ENCODE measurements at places on chromosomes 13 and 19.

- DNase-seq: no peak
Observed at GRCh38 chr19:13006431-13007281, 11.4 kb downstream of the NFIX start.

GRCh38 chr13:28355046-28355821 is 139.7 kb downstream of the FLT1 start:
- no peak for DNase-seq

- no peak for DNase-seq
Observed at GRCh38 chr13:51614350-51614786, 30.1 kb downstream of the WDFY2 start.

- DNase-seq: no peak
Observed at GRCh38 chr19:51031880-51032225, 2.9 kb downstream of the KLK12 start.

DNA sequence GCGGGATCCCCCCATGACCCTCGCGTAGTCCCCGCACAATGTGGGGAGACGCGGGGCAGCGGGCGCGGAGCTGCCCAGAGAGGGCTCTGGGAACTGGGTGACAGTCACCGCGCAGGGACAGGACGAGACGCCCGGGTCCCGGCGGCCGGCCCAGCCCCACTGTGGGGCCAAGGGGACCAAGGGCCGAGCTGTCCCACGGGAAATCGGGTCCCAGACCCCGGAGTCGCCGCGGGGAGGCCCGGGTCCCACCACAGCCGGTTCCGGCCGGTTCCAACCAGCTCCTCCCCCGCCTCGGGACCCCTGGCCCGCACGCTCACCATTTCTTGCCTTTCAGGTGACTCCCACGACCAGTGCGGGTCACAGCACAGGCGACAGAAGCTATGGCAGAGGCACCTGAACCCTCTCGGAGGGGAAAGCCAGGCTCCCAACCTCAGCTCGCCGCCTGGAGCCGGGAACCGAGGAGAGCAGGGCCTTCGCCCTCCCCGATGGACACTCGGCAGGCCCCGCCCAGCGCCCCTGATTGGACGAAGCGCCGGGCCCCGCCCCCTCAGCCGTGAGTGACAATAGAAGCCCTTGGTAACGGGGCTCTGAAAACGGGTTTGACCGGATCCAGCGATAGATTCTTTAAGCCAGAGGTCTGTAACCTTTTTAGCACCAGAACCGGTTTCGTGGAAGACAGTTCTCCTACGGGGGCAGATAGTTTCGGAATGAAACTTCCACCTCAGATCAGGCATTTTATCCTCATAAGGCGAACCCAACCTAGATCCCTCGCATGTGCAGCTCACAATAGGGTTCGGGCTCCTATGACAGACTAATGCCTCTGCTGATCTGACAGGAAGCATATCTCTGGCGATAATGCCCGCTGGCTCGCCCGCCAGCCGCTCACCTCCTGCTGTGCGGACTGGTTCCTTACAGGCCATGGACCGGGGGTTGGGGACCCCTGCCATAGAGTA is at the start of gene ZNF433:
TSS of gene ZNF433 (minus strand) at position 460 of the 953 bp plus-strand sequence. CDS start at position 320, 140 bp downstream.
- peak; percentile 90 for DNase-seq

DNA sequence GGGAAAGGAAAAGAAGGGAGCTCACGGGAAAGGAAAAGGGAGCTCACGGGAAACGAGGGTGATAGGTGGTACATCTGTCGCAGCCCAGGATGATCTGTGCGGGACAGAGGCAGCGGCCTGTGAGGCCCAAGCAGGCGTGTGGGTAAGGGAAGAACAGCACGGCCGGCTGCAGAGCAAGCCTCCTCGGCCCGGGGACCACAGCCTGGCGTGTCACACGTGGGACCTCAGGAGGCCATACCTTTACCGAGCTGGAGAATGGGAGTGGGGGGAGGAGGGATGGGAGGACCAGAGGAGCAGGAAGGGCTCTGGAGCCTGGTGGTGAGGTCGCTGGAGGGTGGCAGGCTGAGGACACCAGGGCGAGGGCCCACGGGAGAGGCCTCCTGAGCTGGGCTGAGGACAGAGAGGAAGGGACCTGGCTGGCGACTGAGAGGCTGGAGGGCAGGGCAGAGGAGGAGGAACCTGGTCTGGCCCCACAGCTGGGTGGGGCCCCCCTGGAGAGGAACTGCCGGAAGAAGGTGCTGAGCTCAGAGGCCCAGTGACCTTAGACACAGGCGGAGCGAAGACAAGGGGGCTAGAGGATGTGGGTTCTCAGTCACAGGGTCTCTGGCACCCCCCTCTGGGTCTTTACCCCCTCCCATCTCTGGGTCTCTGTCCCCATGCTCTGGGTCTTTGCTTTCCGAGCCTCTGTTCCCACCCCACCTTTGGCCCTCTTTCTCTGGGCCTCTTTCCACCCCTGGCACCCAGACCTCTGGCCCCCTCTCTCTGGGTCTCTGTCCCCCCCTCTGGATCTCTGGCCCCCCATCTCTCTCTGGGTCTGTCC is 2.9 kb upstream of the FTL start:
- no peak for DNase-seq

GRCh38 chr19:11203194-11204075 is 6.1 kb upstream of the KANK2 start:
- no peak for DNase-seq

DNA sequence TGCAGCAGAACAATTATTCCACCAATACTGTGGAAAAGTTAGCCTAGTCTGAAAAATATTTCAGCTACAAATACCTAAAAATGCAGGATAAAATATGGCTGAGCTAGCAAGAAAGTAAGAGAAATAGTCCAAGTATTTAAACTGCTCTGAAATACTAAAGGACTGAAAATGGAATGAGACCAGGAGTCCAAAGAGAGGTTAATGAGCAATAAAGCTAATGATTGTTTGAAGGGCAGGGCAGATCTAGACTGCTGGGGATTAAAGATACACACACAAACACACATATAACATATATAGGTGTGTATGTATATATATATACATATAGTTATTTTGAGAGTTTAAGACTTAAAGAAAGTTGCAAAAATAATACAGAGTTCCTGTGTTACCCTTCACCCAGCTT is 2.6 kb upstream of the CDADC1 start:
- DNase-seq: no peak

DNA sequence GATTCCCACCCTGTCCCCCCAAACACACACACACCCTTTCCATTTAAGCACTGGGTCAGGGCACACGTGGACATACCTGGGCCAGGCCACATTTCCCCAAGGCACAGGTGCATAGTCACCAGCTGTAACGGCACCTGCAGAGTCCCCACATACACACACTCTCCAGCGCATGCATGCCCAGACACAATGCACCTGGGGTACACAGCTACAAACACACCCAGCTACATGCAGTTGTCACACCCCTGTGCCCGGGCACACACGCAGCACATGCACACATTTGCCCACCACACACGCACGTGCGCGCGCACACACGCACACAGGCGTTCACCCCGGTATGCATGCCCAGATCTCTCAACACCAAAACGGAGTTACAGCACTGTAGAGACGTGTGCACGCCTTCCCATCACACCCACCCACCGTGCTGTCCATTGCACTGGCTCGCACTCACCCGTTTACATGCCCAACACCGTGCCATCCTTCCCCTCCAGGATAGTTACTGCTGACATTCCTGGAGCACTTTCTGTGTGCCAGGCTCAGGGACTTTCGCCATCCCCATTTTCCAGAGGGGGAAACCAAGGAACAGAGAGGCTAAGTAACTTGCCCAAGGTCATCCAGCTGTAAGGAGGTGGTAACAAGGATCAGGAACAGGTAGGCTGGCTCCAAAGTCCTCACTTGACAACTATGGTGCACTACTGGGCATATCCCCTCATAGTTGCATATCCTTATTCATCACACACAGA is 749 bp upstream of the SHANK1 start:
- no peak for DNase-seq

GRCh38 chr13:23021906-23022305 is 158.9 kb upstream of the SGCG start:
- no peak for DNase-seq

DNA sequence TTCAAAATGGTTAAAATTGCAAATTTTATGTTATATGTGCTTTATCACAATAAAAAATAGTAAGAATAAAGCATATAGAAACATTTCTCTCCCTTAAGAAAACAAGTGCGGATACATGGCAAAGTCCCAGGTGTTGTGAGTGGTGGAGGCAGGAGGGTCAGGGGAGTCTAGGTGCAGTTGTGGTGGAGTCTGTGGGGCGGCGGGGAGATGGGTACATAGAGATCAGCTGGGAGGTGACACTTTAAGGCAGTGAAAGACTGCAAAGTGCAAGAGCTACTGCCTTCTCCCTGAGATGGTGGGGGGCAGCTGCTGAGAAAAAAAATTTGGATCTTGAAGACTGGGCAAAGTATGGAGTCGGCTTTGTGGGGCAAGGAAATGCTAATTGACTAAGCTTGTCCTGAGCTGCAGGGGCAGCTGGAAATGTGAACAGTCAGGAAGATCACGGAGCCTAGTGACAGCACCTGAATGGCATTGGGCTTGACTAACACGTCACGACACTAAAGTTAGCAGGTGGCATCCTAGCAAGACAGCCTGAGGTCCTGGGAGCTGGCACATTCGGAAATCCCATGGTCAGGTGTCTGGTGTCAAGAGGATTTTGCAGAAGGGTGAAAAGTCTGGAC is 72.9 kb upstream of the IRS2 start:
- no peak for DNase-seq

- DNase-seq: no peak
Observed at GRCh38 chr13:77009011-77009410, 17.1 kb downstream of the CLN5 start.

DNA sequence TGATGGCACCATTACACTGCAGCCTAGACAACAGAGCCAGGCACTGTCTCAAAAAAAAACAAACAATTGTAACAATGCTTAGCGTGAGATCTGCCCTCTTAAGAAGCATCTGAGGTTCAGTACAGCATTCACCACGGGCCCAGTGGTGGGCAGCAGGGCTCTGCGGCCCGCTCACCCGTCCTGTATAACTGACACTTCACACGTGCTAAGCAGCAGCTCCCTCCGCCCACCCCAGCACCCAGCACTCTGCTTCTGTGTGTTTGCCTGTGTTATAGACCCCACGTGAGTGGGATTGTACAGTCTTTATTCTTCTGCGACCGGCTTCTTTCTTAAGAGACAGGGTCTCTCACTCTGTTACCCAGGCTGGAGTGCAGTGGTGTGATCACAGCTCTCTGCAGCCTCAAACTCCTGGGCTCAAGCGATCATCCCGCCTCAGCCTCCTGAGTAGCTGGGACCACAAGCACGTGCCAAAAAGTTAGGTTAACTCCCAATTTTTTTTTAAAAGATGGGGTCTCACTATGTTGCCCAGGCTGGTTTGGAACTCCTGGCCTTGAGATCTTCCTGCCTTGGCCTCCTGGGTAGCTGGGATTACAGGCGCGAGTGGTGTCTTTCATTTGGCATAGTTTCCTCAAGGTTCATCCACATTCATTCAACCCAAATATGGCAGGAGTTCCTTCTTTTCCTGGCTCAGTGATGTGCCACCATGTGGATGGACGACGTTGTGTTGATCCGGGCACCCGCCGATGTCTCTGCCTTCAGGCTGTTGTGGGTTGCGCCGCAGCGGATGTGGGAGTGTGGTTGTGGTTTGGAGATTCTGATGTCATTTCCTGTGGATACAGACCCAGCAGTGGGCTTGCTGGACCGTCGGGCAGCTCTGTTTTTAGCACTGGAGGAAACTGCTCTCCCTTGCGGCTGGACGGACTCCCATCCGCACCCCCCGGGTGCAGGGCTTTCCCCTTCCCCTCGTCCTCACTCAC is 170.0 kb downstream of the KDM4B start:
- no peak for DNase-seq

DNA sequence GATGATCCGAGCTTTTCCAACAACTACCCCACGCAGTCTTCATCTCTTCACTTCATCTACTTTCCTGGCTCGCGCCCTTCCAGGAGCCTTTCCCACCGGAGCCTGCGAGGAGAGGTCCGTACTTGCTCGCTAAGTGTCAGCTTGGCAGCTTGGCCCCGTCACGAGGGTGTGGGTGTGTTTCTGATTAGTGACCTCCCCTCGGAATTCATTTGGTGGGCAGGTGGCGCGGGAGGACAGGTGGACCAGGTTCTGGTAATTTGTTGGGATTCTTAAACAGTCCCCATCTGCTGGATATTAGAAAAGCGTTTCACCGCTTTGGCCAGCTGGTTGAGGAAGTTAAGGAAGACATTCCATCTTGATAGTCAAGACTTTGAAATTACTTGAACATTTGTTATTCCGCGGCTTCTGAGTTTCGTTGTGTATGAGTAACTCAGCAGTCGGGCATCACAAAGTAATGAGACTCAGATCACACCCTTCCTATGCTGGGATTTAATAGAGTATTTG is 515 bp downstream of the UFM1 start:
- no peak for DNase-seq

- DNase-seq: no peak
Observed at GRCh38 chr13:72104656-72105180, 237.7 kb upstream of the DACH1 start.

- DNase-seq: peak; percentile 1
Observed at GRCh38 chr13:40777166-40777808, 6.3 kb upstream of the MRPS31 start.

GRCh38 chr13:99689955-99690354 is 188.7 kb downstream of the TM9SF2 start:
- no peak for DNase-seq

- DNase-seq: no peak
Observed at GRCh38 chr13:107210723-107211030, 642.7 kb upstream of the ARGLU1 start.

DNA sequence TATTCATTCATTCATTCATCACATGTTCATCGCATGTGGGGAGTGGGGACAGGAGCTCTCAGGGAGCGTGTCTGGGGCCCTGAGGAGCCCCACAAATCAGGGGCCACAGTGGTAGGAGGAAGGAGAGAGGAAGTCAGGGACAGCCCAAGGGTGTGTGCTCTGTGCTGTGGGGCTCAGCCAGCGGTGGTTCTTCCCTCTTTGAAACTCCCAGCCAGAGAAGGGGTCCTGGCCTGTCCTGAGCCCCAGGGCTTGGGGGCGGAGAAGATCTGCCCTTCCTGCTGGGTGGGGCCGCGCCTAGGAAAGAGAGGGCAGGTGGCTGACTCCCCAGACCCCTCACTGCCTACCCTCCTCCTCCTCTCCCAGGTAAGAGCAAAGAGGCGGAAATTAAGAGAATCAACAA is 14.6 kb downstream of the AP2A1 start:
- DNase-seq: no peak

- DNase-seq: peak; percentile 97
Observed at GRCh38 chr19:54464044-54464629, 559 bp upstream of the LENG9 start.

- no peak for DNase-seq
Observed at GRCh38 chr13:39998166-39998565, 342.7 kb downstream of the COG6 start.

GRCh38 chr19:5719274-5719960 is 529 bp downstream of the LONP1 start:
- DNase-seq: no peak

- DNase-seq: no peak
Observed at GRCh38 chr19:2412449-2412848, 14.9 kb downstream of the TIMM13 start.

GRCh38 chr13:57302604-57303003 is 135.6 kb downstream of the PRR20E start:
- DNase-seq: no peak

Measured in NCI-H1048 (cell line).